Ascending aorta (tissue), 2 donors: ENCODE measurements at places on chromosomes 12 and 14. TPM values are rescaled to one million over a fixed set of nuclear protein-coding genes. Genes with fewer than 3 reads are reported as not detected.
A peak's percentile ranks its signal among the peaks of the same experiment; 100 is the strongest.

- H3K27ac ChIP-seq = no peak overlapping the region
- H3K4me3 ChIP-seq = no peak overlapping the region
- H3K27me3 ChIP-seq = no peaks in the 10 kb centered on the region
- no peaks in the 10 kb centered on the region for H3K4me1 ChIP-seq
- DNase-seq = no peak
These were observed 147.2 kb downstream of the HELB start for GRCh38 chr12:66449531-66449930.

GRCh38 chr12:93407054-93407962 is 29.6 kb downstream of the NUDT4 start:
- H3K4me1 ChIP-seq = peaks cover 11% of the 10 kb centered on the region
- peaks cover 2% of the 10 kb centered on the region for H3K36me3 ChIP-seq
- H3K27me3 ChIP-seq = no peaks in the 10 kb centered on the region
- H3K27ac ChIP-seq = peak overlapping the region; percentile 11
- DNase-seq = no peak

TAS2R9 gene
- not detected for total RNA-seq

DPPA3 gene
- total RNA-seq = not detected

CALM1 gene
- total RNA-seq = 178 TPM
